ENCODE measurements at places on chromosomes 6 and 20.

- DNase-seq: no peak
Observed at GRCh38 chr6:105814745-105815536, 271.2 kb upstream of the PRDM1 start.

DNA sequence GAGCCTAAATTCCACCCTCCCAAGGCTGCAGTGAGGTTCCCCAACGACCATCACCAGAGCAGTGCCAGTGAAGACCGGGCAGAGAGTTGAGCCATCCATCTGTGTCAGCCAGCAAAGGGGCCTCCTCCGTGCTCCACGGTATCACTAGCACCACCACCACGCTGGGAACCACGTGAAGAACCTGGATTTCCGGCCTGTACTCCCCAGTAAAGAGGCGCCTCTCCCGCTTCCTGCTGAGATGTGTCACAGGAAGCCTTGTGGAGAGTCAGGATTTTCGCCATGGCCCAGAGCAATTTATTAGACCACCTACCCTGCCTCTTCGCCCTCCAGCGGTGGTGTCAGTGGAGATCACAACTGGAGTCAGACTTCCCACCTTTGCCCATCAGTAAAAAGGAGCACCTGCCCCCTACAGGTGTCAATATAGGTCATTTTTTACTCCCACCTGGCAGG is 28.8 kb downstream of the CPXM1 start:
- no peak for DNase-seq

DNA sequence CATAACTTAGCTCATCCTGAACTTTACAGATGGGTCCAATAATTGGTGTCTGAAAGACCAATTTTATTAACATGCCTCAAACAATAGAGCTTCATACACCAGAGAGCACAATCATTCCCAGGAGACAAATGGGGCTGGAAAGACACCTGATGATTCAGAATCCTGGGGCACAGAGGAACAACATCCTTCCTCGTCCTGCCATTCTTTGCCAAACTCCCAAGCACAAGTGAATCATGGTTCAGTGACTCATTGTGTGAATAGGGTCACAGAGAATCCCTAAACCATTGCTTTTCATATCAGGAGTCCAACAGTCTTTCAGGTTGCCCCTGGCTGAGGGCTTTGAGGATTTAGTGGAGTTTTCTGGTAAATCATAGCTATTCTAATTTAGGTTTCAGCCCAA is 266.4 kb upstream of the BMP2 start:
- no peak for DNase-seq

- no peak for DNase-seq
Observed at GRCh38 chr6:147131532-147132128, 72.6 kb upstream of the STXBP5 start.
